ENCODE measurements at places on chromosomes 4 and X.

DNA sequence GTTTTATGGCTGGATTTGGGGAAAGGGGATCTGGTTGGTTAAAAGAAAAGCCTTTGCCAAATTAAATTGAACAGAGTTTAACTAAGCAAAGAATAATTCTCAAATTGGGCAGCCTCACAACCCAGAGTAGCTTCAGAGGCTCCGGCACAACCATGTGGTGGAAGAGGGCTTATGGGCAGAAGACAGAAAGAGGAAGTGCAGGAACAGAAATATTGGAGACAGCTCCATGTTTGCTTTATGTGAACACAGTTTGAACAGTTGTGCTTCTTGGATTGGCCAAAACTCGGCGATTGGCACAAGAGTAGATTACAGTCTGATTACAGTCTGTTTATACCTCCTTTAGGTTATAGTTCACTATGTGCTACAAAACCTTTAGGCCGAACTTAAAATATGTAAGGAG lies 562.7 kb downstream of the TRIML1 start:
- DNase-seq, result no peak

- peak; percentile 80 for DNase-seq
Measured at GRCh38 chrX:100768679-100769338, 36.9 kb upstream of the SYTL4 start.

- no peak for DNase-seq
Measured at GRCh38 chr4:113524505-113525186, 236.9 kb downstream of the CAMK2D start.

DNA sequence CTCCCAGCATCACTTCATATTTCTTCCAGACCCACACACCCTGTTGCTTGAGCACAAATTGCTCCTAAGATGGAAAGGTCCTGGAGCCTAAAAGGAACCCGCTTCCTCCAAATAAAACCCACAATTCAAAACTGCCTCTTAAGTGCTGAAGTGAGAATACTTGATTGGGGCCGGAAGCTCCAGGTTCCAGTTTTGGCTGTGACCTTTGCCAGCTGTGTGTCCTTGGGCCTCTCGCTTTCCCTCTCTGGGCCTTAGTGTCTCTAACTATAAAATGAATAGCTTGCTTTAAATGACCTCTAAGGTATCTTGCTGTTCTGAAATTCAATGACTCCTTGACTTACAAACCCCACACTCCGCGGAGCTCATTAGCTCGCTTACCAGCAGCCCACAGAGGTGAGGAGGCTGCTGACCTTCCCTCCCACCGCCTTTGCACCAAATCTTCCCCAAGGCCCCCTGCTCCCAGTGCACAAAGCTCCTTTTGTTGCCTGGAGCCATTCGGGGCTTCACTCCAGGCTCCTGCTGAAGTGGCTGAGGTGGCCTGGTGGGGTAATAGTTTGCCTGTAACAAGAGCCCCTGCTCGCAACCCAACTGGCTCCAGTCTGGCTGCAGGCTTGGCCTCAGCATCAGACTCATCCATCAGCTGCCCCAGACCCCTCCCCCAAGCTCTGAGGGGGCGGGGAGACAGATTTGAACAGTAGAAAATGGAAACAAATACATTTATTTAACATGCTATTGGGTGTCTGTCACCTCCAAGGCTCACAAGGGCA lies 21.8 kb downstream of the STARD8 start:
- no peak for DNase-seq

GRCh38 chr4:54064317-54065111 lies at the start of gene CHIC2:
CHIC2 (minus strand) TSS chr4:54064605; CDS start chr4:54064300, 305 bp downstream.
- DNase-seq, result peak; percentile 85

GRCh38 chrX:111568354-111568753 lies 56.9 kb downstream of the SERTM2 start:
- peak; percentile 11 for DNase-seq

DNA sequence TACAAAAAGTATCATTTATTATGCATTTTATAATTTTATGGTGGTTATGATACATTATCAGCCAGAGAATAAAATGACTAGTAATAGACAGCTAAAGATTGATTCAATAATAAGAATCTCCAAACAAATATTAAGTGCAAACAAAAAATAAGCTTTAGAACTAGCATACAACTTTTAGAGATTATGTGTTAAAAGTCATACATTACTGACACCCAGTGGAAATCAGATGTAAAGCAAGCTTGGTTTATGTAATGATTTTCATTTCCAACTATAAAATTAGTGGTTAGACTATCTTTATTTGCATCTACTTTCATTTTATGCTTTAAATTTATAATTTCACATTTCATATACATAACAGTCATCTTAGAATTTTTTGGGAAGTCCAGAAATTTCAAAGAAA lies 57.7 kb downstream of the IL13RA2 start:
- peak; percentile 5 for DNase-seq

- no peak for DNase-seq
Measured at GRCh38 chr4:47104986-47105385, 73.6 kb downstream of the GABRB1 start.

DNA sequence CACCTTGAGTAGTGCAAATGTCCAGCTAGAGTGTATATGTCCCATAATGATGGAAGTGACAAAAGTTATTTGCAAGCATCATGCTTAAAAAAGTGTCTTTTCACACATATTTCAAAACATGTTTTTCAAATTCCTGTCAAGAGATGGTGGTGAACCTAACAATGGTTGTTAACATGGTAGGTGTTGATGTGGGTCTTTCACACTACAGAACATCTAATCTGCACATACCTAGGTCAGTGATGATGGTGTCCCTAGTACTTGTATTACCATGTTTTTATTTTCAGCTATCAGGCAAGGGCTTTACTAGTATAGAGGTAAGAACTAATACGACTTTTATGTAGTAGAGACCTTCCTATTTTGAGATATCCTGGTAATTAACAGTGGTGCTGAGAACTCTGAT lies 3.4 kb upstream of the ATXN3L start:
- no peak for DNase-seq

- DNase-seq, result no peak
Measured at GRCh38 chr4:150962245-150962644, 52.8 kb downstream of the LRBA start.

DNA sequence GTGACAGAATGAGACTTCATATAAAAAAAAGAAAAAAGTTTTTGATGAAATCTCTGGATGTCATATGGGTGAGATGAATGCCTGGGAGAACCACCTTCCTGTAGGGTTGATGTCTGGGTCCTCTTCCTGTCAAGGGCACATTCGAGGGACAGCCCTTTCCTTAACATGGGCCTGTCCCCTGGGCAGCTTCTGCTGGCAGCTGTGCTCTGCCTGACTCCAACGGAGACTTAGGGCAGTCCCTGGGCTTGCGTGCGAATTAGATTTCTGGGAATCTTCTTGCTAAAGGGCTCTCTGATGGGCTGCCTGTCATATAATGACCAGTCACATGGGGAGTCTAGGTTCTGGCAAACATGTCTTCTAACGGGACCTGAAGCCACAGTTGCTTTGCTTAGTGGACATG lies 40.7 kb downstream of the TNIP2 start:
- no peak for DNase-seq

- no peak for DNase-seq
Measured at GRCh38 chr4:6480534-6481088, 8.2 kb upstream of the PPP2R2C start.

DNA sequence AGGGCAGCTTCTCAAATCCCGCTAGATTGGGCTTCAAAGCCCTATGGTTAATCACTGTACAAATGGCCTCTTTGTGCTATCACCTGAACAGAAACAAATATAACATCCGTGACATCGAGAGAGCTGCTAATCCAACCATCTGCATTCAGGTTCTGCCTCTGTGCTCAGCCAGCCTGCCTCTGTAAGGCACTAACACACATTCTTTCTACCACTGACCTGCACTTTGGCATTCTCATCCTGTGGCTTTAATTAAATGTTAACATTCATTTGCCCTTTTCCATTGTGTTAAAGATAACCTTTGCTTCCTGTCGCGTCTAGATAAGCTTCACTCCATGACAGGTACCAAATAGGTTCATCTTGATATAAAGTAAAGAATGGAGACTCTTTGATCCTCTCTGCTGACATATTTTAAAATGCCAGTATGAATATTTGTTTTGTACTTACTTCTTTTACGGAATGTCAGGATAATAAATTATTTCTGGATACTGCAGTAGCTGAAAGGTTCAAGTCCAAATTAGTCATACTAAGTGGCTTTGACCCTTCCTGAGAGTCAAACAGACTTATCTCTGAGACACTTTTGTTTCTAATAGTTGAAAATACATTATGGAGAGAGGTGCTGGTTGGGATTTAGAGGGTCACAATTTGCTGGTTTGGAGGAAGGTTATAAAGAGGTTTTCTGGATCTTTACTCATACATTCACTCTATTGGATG lies 505.7 kb downstream of the PACRGL start:
- DNase-seq, result no peak

DNA sequence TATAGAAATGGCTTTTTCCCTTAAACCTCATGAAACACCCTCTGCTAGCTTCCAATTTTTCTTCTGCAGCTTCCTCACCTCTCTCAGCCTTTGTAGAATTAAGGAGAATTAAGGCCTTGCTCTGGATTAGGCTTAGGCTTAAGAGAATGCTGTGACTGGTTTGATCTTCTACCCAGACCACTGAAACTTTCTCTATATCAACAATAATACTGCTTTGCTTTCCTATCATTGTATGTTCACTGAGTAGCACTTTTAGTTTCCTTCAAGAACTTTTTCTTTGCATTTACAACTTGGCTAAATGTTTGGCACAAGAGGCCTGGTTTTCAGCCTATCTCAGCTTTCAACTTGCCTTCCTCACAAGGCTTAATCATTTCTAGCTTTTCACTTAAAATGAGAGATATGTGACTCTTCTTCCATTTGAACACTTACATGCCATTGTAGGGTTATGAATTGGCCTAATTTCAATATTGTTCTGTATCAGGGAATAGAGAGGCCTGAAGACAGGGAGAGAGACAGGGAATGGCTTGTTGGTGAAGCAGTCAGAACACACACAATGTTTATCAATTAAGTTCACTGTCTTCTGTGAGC lies 28.2 kb downstream of the TMEM154 start:
- no peak for DNase-seq

- no peak for DNase-seq
Measured at GRCh38 chrX:23980011-23980441, 47.0 kb downstream of the KLHL15 start.

- DNase-seq, result no peak
Measured at GRCh38 chr4:126419266-126419665, 1104.5 kb downstream of the FAT4 start.

DNA sequence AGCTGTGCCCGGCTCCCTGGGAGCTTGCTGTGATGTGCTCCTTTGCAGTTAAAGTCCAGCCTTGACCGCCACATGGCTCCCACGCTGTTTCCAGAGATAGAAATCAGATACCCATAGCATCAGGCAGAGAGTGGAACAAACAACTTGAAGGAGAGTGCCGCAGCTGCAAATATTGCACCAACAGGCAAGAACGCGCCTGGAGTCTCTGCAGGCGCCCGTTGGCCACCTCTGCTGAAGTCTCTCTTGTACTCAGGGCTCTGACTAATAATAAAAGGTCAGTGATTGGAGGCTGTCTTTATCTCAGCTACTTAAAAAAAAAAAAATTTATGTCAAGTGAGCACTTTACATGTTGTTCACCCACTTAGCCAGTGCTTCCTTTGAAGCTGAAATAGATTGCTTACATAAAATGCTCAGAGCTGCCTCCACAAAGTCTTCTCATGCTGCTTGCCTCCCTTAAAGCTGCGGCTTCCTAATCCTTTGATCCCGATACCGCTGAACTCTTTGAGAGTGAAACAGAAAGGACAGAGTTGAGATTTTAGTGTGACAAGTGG lies 30.9 kb upstream of the TENM3 start:
- no peak for DNase-seq

DNA sequence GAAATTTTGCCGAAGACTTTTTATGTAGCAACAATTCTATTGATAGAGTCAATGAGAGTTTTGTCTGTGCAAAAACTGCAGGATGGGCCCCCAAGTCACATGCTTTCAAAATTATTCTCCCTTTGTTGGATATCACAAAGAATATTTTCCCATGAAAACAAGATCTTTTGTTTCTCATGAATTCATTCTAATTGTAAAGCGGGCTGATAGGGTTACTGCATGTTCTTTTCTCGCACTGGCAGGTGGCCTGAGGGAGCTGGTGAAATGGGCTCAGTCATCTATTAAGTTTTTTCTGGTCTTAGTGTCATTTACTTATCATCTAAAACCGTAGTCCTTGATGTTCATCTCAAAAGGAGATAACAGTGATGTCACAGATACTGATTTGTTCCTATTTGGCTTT lies 44.2 kb downstream of the MID1IP1 start:
- DNase-seq, result no peak

- peak; percentile 23 for DNase-seq
Measured at GRCh38 chr4:105520819-105521790, 31.3 kb upstream of the ARHGEF38 start.

GRCh38 chrX:133771086-133771646 lies 214.2 kb downstream of the GPC3 start:
- no peak for DNase-seq

DNA sequence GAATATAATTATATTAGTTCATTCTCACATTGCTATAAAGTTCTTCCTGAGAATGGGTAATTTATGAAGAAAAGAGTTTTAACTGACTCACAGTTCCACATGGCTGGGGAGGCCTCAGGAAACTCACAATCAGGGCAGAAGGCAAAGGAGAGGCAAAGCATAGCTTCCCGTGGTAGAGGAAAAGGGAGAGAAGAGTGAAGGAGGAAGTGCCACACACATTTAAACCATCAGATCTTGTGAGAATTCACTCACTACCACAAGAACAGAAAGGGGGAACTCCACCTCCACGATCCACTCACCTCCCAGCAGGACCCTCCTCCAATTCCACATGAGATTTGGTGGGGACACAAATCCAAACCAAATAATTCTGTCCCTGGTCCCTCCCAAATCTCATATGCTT lies 773.4 kb upstream of the INTU start:
- no peak for DNase-seq

DNA sequence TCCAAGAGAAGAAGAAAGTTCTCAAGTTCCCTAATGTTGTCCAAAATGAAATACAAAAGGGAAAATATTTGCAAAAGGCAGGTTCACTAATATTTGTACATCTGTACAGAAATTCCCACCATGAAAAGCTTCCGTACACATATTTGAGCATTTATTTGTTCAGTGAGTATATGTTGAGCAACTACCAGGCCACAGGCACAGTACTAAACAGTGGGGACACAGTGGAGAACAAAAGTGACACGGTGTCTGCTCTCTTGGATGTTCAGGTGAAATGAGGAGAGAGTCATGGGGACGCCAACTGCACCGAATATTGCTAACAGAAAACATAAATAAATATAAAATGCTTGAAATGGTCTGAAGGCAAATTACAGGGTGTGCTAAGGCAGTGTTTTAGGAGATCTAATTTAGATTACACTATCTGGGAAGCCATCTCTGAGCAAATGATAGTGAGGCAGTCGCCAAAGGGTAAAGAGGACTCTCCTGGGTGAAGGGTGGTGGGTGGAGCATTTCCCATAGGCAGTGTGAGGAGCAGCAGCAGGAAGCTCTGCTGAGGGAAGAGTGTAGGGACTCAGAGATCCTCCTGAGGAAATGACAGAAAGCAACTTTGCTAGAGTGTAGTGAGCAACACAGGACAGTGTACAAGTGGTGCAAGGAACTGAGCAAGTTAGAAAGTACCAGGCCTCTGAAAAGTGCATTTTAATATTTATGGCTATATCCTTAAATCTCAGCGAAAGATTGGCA lies 375.2 kb downstream of the GALNTL6 start:
- no peak for DNase-seq

Measured in NCI-H460 (cell line).